ENCODE measurements at places on chromosomes 7 and 10.

GRCh38 chr10:51082857-51083256 is 8.6 kb downstream of the PRKG1 start:
- no peak for DNase-seq

DNA sequence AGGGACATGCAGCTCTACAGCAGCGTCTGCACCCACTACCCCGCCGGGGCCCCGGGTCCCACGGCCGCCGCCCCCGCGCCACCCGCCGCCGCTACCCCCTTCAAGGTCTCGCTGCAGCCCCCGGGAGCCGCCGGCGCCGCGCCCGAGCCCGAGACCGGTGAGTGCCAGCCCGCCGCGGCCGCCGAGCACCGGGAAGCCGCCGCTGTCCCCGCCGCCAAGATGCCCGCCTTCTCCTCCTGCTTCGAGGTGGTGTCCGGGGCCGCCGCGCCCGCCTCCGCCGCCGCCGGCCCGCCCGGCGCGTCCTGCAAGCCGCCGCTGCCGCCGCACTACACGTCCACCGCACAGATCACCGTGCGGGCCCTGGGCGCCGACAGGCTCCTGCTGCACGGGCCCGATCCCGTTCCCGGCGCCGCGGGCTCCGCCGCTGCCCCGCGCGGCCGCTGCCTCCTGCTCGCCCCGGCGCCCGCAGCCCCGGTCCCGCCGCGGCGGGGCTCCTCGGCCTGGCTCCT is 631 bp downstream of the OTUD1 start:
- DNase-seq, result no peak

- no peak for DNase-seq
These were observed 51.8 kb upstream of the RHEB start for GRCh38 chr7:151571471-151571870.

- DNase-seq, result no peak
These were observed 28.9 kb downstream of the HTRA1 start for GRCh38 chr10:122490268-122490667.

- DNase-seq, result peak; percentile 94
These were observed 4.7 kb downstream of the NFE2L3 start for GRCh38 chr7:26156451-26157420.

GRCh38 chr7:129514683-129515082 is 12.4 kb downstream of the SMKR1 start:
- no peak for DNase-seq

- DNase-seq, result no peak
These were observed 11.2 kb upstream of the HOXA13 start for GRCh38 chr7:27211084-27211446.

GRCh38 chr10:86415583-86415982 is 49.0 kb upstream of the GRID1 start:
- DNase-seq, result no peak

Measured in HT1080 (cell line).